Muscle of leg (tissue), 16 donors: ENCODE measurements at places on chromosomes 1 and 21.

GRCh38 chr1:67586596-67586995 is 98.4 kb upstream of the GADD45A start:
- peak; percentile 61 for DNase-seq

GRCh38 chr1:60765204-60765603 is 317.2 kb upstream of the NFIA start:
- no peak for DNase-seq

GRCh38 chr1:59601041-59601441 is 213.7 kb upstream of the HOOK1 start:
- no peak for DNase-seq

DNA sequence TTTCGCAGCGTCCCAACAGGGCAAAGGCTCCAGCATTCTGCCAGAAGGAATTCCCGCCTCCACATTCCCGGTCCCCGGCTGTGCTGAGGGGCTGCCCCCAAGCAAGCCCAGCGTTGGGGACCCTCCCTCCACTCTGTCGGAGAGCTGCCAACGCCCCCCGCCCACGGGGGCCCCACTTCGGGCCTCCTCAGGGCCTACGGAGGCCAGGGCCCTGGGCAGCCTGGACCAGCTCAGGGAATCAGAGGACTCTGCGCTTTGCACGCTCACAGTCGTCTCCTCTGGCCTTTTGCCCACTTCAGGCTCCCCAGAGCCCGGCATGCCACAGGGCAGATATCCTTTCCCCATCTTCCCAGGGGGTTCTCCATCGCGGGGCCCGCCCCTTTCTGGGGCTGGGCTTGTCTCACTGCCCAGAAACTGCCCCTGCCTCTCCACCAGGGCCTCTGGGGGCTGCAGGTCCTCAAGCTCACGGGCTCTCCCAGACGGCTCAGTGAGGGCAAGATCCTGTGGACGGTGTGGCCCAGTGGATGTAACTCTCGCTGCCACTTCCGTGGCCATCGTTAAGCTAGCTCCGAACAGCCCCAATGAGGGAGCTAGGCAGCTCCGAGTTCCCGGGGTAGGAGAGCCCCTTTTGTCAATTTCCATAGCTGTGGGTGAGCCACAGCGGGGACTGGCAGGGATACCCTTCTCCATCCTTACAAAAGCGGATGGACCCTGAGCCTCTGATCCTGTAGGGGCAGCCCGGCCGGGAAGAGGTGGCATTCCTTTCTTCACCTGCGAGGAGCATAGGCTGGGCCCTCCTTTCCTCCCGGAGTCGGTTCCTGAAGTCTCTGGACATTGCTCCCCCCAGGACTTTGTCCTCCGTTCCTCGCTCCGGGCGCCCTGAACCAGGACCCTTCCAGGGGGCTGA is 2.8 kb downstream of the ITPKB start:
- peak; percentile 39 for DNase-seq

DNA sequence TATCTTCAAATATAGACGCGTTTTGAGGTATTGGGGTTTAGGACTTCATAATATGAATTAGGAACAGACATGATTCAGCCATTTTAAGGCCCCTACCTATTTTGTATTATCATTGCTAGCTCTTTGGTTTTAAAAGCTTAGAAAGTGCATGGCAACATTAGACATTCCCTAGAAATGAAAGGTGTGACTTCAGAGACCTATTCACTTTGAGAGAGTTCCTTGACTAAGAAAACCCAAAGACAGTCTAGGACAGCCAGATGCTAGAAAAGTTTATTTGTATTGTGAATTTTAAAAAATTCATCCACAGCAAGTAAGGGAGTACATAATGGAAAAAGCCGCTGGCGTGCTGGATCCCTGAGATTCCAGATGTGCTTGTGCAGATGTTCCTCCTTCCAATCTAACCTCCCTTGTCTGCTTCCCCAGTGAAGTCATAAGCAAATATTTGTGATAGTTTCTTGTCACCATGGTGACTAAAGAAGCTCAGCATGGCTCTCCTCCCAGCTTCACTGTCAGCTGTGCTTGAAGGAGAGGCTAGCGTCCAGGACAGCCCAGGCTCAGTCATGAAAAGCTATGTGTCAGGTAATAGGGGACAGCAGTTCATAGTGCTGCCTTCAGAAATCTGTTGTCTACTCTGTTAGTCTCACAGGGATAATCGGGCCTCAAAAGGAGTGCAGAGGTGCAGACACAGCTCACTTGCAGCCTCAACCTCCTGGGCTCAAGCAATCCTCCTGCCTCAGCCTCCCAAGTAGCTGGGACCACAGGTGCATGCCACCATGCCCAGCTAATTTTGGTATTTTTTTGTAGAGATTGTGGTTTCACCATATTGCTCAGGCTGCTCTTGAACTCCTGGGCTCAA is 34.8 kb downstream of the KPNA6 start:
- DNase-seq, result peak; percentile 99

- DNase-seq, result no peak
Measured at GRCh38 chr1:20691872-20692271, 25.9 kb downstream of the KIF17 start.

DNA sequence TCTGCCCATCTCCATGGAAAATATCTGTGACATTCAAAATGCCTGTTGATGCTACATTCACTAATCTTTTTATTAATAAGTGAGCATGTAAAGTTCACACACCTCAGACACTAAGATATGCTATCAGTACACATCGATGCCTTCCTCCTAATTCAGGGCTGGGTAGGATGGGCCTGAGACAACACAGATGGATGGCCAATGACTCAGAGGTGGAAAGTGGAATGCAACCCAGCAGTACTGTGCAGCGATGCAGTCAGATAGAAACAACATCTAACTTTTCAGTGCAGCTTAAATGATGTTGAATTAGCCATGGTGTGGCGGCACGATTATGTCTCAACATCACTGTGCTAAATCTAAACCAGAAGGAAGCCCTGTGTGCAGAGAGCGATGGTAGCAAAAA is 161.6 kb upstream of the KCNJ15 start:
- no peak for DNase-seq

DNA sequence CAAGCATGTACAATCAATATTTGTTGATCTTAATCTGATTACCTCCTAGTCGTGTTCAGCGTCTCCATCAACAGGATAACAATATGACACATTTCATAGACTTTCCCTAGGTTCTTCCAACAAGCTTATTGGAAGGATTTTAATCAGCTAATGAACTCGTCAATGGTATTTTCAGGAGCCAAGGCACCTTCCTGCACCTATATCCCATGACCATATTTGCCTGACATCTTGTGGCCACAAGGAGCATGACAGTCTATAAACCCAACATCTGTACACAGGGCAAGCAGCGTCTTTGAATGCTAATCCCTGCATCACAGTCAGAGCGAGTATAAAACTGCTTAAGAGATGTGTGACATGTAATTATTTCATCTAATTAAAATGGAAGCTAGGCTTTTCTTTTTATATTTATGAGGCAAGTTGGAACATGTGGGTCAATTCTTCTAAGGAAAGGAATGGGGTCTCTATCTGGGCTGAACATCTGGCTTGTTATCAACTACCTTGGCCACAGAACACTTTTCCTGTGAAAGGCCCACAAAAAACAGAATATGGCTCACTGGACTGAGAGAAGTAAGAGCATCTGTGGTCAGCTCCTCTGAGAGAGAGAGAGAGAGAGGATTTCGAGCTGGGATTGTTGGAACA is 388.8 kb downstream of the NTNG1 start:
- DNase-seq, result peak; percentile 76

DNA sequence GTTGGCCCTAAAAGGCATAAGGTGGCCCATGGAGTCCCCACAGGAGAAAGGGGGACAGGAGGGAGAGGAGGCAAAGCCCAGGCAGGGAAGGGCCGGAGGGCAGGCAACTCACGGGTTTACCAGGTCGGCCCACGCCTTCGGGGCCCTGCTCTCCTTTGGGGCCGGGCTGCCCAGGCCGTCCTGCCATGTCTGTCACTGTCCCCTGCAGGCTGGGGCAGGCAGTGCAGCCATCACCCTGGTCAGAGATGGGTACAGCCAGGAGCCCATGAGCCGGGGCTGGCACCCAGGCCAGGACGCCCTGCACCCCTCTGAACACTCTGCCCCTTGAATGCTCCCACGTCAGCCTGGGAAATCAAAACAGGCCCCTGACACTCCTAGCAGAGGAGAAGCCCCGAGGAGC is 19.8 kb downstream of the COL16A1 start:
- DNase-seq, result no peak

- peak; percentile 30 for DNase-seq
Measured at GRCh38 chr1:56291374-56291919, 287.9 kb downstream of the PLPP3 start.

GRCh38 chr1:89262643-89263042 is 10.0 kb downstream of the GBP5 start:
- DNase-seq, result peak; percentile 49

GRCh38 chr1:199319341-199319740 is 680.5 kb downstream of the PTPRC start:
- no peak for DNase-seq

- no peak for DNase-seq
Measured at GRCh38 chr1:1479547-1480487, 8.3 kb downstream of the ATAD3B start.

- DNase-seq, result peak; percentile 91
Measured at GRCh38 chr1:27662707-27663393, 9.1 kb downstream of the IFI6 start.

DNA sequence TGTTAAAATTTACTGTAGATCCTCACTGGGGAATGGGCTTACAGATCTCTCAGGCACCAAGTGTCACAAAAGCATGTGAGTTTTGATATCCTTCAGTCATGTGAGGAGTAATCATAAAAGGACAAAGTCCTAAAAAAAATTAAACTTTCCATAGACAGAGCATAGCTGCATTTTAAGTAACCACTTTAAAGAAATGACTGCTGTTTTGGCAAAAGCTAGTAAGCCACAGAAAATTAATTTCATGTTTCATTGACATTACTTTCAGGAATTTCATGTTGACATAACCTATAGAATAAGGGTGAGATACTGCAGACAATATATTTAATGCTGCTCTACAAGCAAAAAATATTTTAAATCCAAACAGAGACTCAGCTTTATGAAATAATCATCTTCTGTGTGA is 156.3 kb downstream of the LYPLAL1 start:
- DNase-seq, result no peak

DNA sequence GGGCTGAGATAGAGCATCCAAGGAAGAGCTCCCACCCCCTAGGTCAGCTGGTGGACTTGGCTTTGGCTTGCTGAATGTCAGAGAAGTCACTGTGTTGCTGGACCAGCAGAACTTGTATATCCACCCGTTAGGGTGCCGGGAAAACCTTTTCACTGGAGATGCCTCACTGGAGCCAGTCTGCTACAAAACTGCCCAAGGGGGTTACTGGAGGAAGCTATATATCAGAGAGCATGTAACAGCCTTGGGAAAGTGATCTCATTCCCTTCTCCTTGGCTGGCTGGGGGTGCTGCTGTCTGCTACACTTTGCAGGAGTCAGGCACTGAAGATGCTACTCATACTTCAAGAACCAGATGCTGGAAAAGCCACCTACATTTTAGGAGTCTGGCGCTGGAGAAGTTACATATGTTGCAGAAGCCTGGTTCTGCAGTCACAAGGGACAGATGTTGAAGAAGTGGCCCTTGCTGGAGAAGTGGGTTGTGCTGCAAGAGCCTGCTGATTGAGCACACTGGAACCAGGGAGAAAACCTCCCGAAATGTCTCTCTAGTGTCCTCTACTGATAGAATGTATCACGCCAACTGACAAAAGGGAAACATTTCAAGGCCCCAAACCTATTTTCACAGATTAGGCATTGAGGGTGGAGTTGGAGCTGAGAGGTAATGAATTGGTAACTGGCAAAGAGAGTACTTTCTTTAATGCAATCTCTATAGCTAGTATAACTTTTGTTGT is 250.6 kb downstream of the SPATA17 start:
- peak; percentile 33 for DNase-seq

DNA sequence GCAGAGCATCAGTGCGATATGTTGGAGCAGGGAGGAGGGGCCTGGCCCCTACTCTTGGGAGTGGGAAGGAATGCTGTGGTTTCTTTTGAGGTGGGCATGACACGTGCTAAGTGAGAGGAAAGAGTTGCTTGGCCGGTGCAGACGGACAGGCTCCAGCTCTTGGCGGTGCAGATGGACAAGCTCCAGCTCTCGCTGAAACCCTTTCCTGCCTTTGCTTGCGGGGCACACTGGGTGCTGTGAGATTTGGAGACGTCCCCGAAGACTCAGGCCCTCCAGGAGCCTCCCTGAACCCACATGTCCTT is 15.9 kb downstream of the PDXK start:
- DNase-seq, result no peak

DNA sequence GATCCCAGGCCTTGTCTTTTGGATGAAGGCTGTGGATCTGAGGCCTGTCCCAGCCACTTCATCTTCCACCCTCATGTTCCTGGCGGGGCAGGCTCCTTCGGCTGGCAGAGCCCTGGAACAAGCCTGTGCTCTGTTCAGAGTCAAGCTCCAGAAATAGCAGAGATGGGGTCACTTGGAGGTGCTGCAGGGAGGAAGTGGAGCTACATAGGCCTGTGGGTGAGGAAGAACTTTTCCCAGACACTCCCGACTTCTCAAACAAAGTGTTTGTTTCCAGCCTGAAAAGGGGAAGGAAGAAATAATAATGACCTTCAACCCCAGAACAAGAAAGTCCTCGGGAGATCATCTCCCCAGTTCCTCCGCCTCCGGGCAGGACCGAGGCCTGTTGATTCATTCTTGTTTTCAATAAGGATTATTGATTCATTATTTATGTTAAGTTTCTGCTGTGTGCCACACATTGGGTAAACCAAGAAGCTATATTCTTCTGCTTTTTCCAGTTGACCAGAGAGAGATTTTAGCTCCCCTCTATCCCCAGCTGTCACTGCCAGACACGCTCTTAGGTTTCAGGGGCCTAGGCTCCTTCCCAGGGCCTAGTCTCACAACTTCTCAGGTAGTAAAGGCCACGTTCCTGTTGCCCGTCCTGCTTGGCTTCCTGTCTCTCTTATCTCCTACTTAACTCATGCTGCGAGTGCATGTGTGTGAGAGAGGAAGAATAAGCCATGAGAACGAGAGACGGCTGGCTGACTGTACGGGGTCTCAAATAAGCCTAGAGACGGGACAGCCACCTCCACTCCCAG is 16.9 kb downstream of the IKBKE start:
- no peak for DNase-seq

DNA sequence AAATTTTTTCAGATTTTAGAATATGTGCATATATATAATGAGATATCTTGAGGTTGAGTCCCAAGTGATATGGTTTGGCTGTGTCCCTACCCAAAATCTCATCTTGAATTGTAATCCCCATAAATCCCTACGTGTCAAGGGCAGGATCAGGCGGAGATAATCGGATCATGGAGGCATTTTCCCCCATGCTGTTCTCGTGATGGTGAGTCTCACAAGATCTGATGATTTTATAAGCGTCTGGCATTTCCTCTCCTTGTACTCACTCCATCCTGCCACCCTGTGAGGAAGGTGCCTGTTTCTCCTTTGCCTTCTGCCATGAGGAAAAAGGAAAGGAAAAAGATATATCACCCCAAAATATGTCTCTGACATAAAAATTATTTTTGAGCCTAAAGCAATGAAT is 64.6 kb downstream of the TOR3A start:
- no peak for DNase-seq

GRCh38 chr1:50858761-50859160 is 101.3 kb downstream of the FAF1 start:
- no peak for DNase-seq

DNA sequence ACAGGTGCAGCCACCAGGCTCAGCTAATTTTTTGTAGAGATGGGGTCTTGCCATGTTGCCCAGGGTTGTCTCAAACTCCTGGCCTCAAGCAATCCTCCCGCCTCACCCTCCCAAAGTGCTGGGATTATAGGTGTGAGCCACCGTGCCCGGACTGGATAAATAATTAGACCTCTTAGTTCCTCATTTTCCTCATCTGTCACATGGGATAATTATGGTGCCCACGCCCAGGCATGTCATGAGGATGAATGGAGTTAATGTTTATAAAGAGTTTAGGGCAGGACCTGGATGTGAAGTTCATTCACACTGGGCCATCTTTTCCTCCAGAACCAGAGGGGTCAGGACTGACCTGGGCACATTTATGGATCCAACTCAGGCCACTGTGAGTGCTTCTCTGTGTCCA is 23.7 kb downstream of the PADI3 start:
- no peak for DNase-seq
